K562 (cell line): ENCODE measurements at places on chromosomes 16 and 17. TPM values are rescaled to one million over a fixed set of nuclear protein-coding genes. Genes with fewer than 3 reads are reported as not detected.
A peak's percentile ranks its signal among the peaks of the same experiment; 100 is the strongest.

FBXL20 gene
- 13.6 and 15.1 TPM in 2 replicates for total RNA-seq

EVI2A gene
- total RNA-seq: 0.13 TPM in 2 replicates

LSM12 gene
- 104 and 108 TPM in 2 replicates for total RNA-seq

PMP22 gene
- 25.8 and 26.1 TPM in 2 replicates for total RNA-seq

ABCC12 gene
- not detected in 2 replicates for total RNA-seq

TBX21 gene
- 0.07 and 0.18 TPM in 2 replicates for total RNA-seq

PSMC3IP gene
- total RNA-seq: 29.3 and 34.4 TPM in 2 replicates

ACSM2A gene
- total RNA-seq: 0.09 and 0.13 TPM in 2 replicates

CACNG3 gene
- total RNA-seq: not detected in 2 replicates

CDRT15 gene
- not detected in 2 replicates for total RNA-seq

TPSG1 gene
- total RNA-seq: not detected in 2 replicates

- peak; percentile 54 for DNase-seq
These were observed 10.1 kb downstream of the DYNC1LI2 start for GRCh38 chr16:66741169-66741900.

- peak; percentile 73 for DNase-seq
These were observed 11.6 kb downstream of the FBXL19 start for GRCh38 chr16:30934827-30935557.

- DNase-seq: peak; percentile 10
These were observed at the start of gene KRTAP2-4 for GRCh38 chr17:41065829-41066624. TSS of gene KRTAP2-4 (minus strand) at chr17:41065879. CDS start at chr17:41065845, 34 bp downstream.

DNA sequence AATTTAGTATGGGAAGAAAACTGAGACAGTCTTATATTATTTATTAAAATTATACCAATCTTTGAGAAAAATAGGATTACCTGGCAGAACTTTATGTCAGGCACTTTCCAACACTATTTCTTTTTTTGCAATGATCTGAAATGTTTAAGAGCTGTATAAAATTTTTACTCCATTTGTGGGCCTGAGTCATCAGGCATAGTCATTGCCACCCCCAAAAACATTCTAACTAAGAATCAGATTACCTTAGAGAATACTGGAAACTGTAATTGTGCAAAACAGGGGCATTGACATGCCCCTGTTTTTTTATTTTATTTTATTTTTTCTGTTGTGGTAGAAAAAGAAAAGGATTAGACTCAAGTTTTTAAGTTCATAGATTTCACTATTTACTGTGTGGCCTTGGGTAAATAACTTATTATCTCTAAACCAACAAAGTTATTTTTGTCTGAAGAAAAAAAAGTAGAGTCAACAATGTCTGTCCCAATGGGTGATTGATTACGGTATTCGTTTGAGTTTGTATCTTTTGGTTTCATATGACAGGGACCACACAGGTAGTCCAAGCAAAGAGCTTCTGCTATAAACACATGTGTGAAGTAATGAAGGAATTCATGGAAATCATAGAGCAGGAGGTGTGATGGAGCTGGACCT, 24.6 kb downstream of the VAT1L start:
- no peak for DNase-seq

GRCh38 chr17:50165867-50166517, at the start of gene SGCA:
TSS of gene SGCA (plus strand) at chr17:50166005. CDS start at chr17:50166041, 36 bp downstream.
- no peak for DNase-seq

- DNase-seq: no peak
These were observed 1.7 kb upstream of the CBX8 start for GRCh38 chr17:79798299-79799173.

GRCh38 chr16:27571433-27572326, 21.7 kb downstream of the KATNIP start:
- no peak for DNase-seq

DNA sequence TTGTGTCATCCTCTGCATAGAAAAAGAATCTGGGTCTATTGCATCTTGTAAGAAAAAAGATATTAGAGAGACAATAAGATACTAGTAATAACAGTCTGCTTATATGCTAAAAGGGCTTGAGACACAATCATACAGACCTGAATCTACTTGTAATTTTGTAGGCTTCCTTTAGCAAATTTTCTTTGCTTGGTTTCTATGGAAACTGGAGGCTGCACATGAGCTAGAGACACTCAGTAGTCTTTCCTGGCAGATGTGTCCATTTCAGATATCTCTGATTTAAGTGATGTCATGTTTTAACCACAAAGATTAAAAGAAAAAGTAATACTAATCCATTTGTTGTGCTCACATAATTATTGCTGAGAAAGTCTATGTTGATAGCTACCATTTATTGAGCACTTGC, 123.9 kb upstream of the GNAO1 start:
- no peak for DNase-seq

DNA sequence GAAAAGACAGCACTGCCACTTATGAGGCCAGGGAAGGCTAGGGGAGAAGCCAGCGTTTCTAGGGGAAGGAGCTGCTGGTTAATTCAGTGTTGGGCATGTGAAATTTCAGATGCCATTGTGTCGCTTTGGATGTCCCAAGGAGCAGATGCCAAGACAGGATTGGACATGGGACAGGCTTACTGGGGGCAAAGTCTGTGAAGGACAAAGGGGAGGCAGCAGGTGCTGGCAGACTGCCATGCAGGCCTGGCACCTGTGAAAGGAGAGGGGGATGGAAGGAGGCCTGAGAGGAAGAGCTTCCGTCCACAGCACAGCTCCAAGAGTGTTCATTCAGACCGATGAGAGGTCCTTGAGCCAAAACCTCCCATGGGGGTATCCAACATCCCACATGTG, 255.5 kb upstream of the RPL38 start:
- DNase-seq: no peak

- no peak for DNase-seq
These were observed 559 bp downstream of the CACNG5 start for GRCh38 chr17:66835476-66835875.

- DNase-seq: no peak
These were observed 16.1 kb downstream of the PLK1 start for GRCh38 chr16:23694644-23695373.

GRCh38 chr17:50064253-50065001, 8.5 kb downstream of the ITGA3 start:
- DNase-seq: peak; percentile 33

DNA sequence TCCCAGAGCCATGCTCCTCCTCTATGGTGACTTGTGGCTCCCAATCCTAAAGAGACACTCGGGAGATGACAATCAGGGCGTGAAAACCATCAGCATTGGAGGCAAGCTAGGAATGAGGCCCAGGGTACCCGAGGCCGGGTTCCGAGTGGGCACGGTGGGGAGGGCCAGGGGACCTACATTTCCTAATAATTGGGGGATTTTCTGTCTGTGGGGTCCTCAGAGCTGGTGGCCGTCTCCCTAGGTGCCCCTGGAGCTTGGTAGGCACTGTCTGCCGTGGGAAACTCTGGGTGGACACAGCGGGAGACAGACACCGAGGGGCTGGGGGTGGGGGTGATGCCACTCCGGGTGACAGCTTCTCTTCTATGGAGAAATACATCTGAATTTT, 312.5 kb upstream of the TNRC6C start:
- DNase-seq: no peak

DNA sequence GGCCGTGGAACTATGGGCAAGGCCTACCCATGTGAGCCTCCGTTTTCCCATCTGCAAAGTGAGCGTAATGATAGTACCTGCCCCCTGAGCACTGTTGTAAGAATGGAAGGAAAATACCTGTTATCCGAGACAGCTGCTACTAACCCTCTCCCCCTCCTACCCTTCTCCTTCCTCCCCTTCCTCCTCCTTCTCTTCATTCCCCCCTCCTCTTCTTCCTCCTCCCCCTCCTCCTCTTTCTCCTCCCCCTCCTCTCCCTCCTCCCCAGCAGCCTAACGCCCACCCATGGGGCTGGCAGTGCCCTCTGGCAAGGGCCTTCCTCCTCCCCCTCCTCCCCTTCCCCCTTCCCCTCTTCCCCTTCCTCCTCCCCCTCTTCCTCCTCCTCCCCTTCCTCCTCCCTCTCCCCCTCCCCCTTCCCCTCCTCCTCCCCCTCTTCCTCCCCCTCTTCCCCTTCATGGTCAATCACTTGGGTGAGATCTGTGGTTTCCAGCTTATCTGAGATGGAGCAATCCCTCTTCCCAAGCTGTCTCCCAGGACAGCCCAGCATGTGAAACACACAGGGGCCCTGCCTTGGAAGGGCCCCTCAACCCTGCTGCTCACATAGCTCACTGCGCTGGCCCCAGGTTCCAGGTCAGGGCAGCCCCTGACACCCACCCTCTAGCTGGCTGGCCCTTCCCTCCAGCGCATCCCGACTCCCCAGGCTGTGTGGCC, 6.4 kb downstream of the ZFPM1 start:
- no peak for DNase-seq

- DNase-seq: no peak
These were observed 142.9 kb upstream of the MON1B start for GRCh38 chr16:77048085-77048484.

GRCh38 chr16:76959166-76959565, 231.8 kb upstream of the MON1B start:
- DNase-seq: no peak

- DNase-seq: no peak
These were observed 3.3 kb downstream of the COTL1 start for GRCh38 chr16:84614623-84614967.

- DNase-seq: no peak
These were observed 14.0 kb upstream of the RASL10B start for GRCh38 chr17:35717475-35717874.

DNA sequence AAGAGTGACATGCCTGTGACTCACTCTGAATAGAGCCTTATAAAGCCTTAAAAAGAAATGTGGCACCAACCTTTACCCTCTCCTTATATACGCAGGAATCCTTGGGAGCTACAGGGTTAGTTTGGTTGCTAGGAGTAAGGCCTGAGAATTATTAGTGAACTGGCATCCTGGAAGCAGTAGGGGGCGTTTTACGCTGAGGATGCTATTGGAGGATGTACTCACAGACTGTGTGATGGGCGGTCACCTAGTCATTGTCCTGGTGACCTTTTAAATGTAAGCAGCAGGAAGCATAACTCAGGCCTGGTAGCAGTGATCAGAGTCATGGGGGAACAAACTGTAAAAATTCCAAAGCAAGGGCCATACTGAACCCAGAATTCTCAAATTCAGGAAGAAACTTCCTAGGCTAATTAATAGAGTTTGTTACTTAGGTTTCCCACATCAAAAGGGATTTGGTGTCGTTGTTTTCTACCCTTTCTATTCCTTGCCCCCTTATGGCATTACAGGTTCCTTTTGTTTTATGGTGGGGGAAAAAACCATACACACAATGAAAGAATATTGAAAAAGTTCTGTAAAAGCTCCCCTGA, 153.8 kb downstream of the SNX11 start:
- DNase-seq: peak; percentile 65

GRCh38 chr16:24525970-24526559, 13.3 kb upstream of the RBBP6 start:
- DNase-seq: no peak

DNA sequence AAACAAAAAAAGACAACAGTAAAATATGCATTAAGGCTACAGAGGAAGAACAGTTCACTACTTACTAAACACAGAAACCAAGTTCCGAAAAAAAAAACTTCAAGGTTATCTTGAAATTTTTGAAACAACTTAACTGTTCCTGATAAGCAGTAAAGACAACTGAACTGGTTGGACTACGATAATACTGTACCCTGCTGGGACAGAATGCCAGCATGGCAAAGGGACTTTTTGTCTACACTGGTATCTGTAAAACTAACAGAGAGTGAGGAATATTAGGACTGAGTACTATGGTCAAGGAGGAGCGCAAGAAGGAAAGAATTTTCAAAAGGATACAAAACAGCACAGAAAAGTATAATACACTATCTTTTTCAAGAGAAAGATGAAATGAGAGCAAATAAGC, 19.8 kb downstream of the SETD6 start:
- no peak for DNase-seq

GRCh38 chr16:24052329-24053098, 203.6 kb upstream of the CACNG3 start:
- DNase-seq: no peak

- no peak for DNase-seq
These were observed 394 bp upstream of the PRM3 start for GRCh38 chr16:11273721-11274324.
